ENCODE measurements at places on chromosomes 11 and 22.

- no peak for DNase-seq
Observed at GRCh38 chr22:30998329-30998728, 29.3 kb downstream of the TUG1 start.

DNA sequence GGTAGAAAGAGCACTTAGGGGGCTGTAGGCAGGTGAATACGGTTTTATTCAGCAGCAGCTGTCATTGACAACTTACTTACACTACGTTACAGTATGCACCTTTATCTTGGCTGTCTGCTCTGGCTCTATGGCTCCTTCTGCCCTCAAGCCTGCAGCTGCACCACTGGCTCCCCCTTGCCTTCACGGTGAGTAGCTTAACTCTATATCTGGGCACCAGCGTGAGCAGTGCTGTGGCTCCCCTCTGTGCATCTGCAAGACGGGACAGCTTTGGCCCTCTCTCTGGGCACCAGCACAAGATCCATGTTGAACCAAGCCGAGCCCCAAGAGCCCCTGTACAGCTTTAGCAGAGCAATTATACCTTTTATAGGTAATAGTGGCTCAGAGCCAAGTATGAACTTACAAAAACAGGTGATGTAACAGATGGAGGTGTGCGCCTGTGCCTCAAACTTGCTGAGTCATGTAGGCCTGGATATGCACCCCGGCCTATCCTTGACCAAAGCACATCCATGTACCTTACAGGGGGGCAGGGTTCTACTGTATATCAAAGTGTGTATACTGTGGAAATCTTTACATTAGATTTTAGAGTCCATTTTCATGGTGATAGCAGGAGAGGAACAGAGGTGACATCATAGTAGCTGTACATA lies 96.9 kb upstream of the CTSC start:
- DNase-seq, result no peak

DNA sequence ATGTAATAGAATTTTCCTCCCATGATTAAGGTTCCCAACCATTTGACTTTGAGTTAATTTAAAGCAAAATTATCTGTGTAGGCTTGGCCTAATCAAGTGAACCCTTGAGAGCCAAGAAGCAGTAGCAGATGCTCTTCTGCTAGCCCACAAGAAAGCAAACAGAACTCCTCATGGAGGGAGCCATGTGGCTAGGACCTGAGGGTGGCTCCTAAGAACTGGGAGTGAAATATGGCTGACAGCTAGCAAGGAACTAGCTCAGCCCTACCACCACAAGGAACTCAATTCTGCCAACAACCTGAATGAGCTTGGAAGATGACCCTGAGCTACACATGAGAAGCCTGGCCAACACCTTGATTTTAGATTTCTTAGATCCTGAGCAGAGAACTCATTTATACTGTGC lies 167.7 kb downstream of the WNT11 start:
- DNase-seq, result no peak

DNA sequence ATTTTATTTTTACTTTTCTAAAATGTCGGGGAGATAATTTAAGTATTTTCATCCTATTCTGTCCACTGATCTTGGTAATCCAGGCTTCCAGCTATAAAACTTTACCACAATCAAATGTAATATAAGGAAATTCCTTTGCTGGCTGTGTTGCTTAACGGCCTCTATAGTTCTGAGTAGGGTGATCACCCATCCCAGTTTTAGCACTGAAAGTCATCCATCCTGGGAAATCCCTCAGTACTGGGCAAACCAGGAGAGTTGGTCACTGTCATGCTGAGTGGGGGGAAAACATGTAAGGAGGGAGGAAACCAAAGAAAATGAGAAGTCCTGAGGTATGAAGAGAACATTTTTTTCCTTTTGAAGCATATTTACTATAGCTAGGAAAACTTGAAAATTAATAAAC lies 12.8 kb upstream of the BACE1-AS start:
- DNase-seq, result no peak

DNA sequence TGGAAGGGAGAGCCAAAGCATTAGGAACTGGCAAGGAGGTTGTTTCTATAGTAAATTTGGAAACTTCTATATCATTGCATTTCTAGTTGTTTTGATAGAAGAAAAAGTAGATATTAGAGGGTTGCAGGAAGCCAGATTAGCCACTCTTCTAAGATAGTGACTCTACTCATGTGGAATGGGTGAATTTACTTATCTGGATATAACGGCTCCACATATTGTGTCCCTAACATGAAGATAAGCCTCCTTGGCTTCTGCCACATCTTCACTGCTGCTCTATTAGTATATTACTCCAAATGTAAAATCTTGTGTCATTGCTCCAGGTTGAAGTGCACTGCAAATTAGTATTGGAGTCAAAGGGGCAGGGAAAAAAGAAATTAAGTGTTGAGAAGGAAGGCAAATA lies 283.3 kb downstream of the CASP12 start:
- DNase-seq, result no peak

DNA sequence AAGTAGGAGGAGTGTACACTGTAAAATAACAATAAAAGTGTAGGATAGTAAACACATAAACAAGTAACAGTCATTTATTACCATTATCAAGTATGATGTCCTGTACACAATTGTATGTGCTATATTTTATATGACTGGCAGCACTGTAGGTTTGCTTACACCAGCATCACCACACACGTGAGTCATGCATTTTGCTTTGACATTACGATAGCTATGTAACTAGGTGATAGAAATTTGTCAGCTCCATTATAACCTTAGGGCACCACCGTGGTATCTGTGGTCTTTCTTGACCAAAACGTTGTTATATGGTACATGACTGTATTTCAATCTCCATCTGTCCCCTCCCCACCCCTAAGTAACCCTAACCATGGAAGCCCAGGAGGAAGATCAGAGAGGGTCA lies 1.1 kb downstream of the DNAL4 start:
- DNase-seq, result peak; percentile 10

GRCh38 chr11:106988151-106989077 lies 29.9 kb downstream of the GUCY1A2 start:
- DNase-seq, result no peak

- DNase-seq, result no peak
Observed at GRCh38 chr11:43918662-43919061, 23.8 kb upstream of the C11orf96 start.

GRCh38 chr11:8342821-8343681 lies 79.4 kb upstream of the LMO1 start:
- peak; percentile 19 for DNase-seq

DNA sequence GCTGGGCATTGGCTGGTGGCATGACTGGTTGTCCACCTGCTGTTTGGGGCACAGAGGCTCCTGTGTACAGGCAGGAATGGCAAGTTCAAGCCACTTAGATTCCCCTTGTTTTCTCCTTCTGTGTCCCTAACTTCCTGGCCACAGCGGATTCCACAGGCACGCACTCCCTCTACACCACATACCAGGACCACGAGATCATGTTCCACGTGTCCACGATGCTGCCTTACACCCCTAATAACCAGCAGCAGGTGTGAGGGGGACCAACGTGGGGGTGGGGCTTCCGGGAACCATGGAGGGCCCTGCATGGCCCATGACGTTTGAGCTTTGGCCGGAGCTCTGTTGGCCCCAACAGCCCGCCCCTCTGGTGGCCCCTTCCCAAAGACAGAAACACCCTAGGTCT lies 7.8 kb downstream of the SIPA1 start:
- DNase-seq, result no peak

GRCh38 chr11:100525635-100526034 lies 161.5 kb upstream of the ARHGAP42 start:
- DNase-seq, result no peak

Measured in activated naive CD8-positive, alpha-beta T cell treated with anti-CD3 and anti-CD28 coated beads, Interleukin-2, amount 50 U/mL, for 24 hours (primary cell).